Natural killer cell treated with Interleukin-12 subunit alpha and Interleukin-12 subunit beta and Interleukin-15 and Interleukin-18, amount 100 ng/mL, for 72 hours (primary cell): ENCODE measurements at places on chromosomes 11 and 22. TPM values are rescaled to one million over a fixed set of nuclear protein-coding genes. Genes with fewer than 3 reads are reported as not detected.

Gene MDK
- 4.0 TPM for total RNA-seq

Gene FAT3
- not detected for total RNA-seq

Gene INSC
- not detected for total RNA-seq

Gene CNGA4
- total RNA-seq: not detected

Gene OR5AL1
- total RNA-seq: not detected

Gene HBG2
- total RNA-seq: not detected

Gene BCO2
- 1.4 TPM for total RNA-seq

Gene APOC3
- not detected for total RNA-seq

Gene TRIM22
- total RNA-seq: 144 TPM

Gene PKDREJ
- total RNA-seq: 0.07 TPM
